ENCODE measurements at places on chromosomes 7 and 10. TPM values are rescaled to one million over a fixed set of nuclear protein-coding genes. Genes with fewer than 3 reads are reported as not detected.

Gene FZD8
- total RNA-seq = 0.39 TPM

Gene DLX5
- not detected for total RNA-seq

Gene EPHA1
- total RNA-seq = 1.8 TPM

Gene CPXM2
- not detected for total RNA-seq

Gene CCDC172
- not detected for total RNA-seq

Gene LRRC18
- total RNA-seq = not detected

Gene EN2
- not detected for total RNA-seq

Gene CRHR2
- not detected for total RNA-seq

Gene OR6B1
- total RNA-seq = not detected

Gene SKAP2
- total RNA-seq = 11.5 TPM

Gene LIPM
- total RNA-seq = not detected

Gene PTEN
- 65.8 TPM for total RNA-seq

Gene ZNF467
- total RNA-seq = not detected

Gene CUTC
- total RNA-seq = 25.6 TPM

Gene NCOA4
- 74.0 TPM for total RNA-seq

Gene HOXA10
- not detected for total RNA-seq

Gene SYT15B
- 0.37 TPM for total RNA-seq

Gene RBP4
- total RNA-seq = not detected

Gene PLXNA4
- 2.3 TPM for total RNA-seq

Gene ZNF487
- total RNA-seq = 2.5 TPM

All from activated T-helper 17 cell treated with anti-CD3 and anti-CD28 coated beads, Interleukin-2, amount 50 U/mL, for 72 hours (primary cell).